Glomerular endothelial cell (primary cell): ENCODE measurements at places on chromosomes 7 and 10.

DNA sequence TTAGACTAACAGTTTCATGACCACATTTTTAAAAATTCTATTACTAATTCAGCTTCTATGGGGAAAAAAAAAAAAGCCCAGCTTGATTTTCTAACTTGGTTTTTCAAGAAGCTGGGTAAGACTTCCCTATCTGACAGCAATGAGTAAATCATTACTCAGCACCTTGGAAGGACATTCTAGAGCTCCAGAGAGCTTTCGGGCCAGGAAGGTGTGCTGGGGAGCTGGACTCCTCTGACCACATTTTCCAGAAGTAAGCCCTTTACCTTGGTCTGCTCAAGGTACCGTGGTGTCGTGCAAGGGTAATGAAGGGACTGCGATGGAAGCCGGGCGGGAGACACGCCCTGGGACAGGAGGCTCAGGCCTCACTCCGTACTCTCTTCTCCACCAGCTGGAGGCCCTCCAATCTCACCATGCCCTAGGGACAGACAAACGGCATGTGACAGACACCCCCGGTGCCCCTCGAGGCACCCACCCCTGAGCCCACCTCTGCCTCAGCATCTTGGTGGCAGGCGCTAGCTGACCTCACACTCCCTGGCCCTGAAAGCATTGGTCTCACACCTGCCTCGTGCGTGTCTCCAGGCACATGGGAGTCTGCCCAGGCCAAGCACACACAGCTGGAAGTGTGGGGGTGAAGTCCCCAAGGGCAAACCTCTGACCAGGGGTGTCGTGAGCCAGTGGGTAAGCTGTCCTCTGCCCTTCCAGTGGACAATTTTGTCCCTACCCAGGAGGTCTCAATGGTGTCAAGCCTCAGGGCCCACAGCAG, 152.1 kb downstream of the OAT start:
- DNase-seq, result no peak

DNA sequence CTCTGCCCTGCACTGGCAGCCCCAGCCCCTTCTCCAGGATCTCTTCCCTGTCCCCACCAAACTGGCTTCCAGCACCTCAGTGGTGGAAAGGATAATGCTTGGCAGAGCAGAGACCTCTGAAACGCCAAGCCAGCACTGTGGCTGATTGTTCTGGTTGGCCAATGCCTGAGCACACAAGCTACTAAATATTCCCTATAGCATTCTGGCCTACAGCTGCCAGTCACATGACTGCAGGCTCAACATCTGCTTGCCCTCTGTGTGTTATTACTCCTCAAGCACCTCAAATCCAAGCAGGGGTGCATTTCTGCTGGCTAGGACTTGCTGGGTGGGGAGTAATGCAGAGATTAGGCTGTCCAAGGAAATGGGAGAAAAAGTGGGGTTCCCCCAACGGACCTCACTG, 6.1 kb downstream of the TBATA start:
- DNase-seq, result no peak

DNA sequence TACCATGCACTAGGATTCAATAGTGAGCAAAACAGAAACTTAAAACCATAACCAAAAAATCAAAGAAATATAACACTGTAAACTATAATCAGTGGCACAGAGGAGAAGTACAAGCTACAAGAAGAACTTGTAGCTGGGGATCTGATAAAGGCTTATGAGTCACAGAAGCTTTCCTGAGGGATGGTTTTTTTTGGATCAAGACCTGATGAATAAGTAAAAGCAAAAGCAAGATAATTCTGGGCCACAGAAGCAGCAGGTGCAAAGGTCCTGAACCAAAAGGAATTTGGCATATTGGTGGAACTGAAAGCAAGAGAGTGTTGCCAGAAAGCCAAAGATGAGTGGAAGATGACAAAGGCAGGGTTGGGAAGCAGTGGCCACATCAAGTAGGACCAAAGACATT, 37.4 kb upstream of the BET1 start:
- DNase-seq, result no peak

DNA sequence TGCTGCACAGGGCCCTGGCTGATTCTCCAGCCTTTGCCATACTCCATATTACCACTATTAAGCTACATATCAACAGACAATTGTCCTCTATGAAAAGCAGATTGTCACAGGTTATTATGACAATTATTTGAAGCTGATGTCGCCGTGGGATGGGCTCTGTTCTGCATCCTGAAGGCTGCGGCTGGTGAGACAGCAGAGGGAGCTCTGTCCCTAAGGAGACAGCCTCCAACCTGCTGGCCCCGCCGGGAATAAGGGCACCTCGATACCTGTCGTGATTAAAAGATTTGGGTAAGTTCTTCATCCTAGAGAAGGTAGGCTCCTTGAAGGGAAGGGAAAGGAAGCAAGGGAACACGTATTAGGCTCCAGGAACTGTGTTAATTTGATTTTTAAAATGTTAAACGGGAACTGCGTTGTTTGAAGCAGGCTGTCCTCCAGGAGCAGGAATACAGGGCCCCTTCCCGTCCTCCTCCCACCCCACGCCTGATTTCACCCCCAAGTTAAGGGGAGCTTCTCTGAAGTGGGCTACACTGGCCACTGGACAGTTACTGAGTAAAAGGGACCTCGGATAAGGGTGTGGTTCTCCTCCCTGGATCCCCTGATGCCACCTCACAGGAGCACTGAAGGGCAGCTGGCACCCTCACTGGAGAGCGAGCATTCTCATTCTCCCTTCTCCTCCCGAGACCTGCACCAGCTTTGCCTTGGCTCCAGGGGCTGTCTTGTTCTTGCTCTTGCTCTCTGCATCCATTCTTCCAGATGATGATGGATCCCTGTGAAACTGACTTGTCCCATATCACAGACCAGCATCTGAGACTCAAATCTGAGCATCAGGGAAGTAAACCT, 11.8 kb upstream of the TIAL1 start:
- no peak for DNase-seq

- no peak for DNase-seq
These were observed 113.0 kb upstream of the DPP6 start for GRCh38 chr7:153939177-153939576.

DNA sequence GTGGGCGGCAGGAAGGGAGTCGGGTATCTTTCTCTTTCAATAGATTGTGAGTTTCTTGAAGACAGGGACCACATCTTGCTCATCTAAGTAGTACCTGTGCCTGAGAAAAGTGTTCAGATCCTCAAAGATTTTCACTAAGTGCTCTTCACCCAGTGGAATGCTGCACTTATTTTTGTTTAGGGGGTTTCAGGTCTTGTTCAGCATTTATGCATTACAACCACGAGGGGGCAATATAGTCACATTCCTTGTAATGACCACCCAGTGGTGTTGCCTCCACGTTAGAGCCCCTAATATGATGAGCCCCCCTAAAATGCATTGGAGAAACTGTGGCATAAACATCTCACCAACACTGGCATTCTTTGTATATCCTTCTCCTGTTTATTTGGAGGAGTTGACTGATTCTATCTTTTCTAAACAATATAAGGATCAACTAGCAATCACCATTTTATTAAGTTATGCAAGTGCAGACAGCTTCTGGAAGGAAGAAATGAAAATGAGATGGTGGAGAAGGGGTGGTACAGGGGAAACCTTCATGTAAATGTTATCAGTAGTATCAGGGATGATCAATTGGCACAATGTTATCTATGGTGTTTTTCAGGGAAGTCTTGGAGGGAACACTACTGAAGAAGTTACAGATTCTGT, 3.1 kb upstream of the PAPSS2 start:
- no peak for DNase-seq

DNA sequence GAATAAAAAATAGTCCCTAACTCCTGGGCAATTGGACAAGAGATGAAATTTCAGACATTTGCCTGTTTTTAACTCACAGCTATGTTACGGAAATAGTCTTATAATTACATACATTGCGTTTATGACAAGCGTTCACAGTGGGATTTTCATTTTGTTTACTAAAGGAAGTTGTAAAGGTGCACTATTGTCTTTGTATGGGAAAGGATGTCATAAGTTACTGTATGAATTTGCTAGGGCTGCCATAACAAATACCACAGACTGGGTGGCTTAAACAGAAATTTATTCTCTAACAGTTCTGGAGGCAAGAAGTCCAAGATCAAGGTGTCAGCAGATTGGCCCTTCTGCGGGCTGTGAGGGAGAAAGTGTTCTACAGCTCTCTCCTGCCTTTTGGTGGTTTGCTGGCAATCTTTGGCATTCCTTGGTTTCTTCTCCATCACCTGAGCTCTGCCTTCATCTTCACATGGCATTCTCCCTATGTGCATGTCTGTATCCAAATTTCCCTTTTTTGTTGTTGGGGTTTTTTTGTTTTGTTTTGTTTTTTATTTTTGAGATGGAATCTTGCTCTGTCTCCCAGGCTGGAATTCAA, 5.6 kb downstream of the NFE2L3 start:
- DNase-seq, result no peak

DNA sequence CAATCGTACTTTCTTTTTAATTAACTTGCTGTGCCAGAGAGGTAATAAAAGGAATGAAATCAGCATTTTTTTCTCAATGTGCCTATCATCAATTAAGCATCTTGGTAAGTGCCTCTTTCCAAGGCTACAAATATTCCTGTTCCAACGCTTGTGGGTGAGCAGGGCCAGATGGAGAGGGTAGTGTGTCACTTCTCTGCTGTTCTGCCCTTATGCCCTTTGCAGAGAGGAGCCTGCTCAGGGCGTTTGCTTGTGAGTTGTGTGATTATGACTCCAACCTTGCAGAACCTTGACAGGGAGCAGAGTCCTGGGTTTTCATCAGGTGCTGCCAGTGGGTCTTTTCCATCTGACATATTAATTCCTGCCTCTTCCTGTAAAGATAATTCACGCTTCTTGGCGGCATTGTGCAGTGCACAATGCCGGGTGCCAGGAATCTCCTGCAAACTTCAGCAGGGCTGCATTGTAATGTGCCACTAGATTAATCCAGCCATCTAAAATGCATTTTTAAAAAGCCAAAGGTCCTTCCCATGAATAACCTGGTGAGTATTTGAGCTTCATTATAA, 234.4 kb downstream of the ARHGAP12 start:
- no peak for DNase-seq

GRCh38 chr7:84700563-84701370, 486.1 kb downstream of the SEMA3D start:
- no peak for DNase-seq

DNA sequence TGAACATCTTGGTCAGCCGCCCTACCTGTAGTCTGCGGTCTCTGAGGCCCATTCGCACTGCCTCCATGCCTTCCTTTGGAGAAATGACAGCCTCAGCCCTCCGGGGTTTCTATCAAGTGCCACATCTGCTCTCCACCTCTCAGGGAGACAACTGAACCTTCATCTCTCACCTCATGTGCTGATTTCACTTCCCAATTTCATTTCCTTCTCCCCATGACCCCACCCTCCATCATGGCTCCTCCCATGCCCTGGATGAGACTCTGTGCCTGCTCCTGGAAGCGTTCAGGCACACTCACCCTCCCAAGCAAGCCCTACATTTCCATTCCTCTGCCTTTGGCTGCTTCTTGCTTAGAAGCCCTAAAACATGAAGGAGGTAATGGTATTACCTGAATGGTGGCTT, 7.8 kb upstream of the SCD start:
- DNase-seq, result no peak
